Right kidney (tissue), 9 donors: ENCODE measurements at places on chromosomes 6 and 20.
A peak's percentile ranks its signal among the peaks of the same experiment; 100 is the strongest.

DNA sequence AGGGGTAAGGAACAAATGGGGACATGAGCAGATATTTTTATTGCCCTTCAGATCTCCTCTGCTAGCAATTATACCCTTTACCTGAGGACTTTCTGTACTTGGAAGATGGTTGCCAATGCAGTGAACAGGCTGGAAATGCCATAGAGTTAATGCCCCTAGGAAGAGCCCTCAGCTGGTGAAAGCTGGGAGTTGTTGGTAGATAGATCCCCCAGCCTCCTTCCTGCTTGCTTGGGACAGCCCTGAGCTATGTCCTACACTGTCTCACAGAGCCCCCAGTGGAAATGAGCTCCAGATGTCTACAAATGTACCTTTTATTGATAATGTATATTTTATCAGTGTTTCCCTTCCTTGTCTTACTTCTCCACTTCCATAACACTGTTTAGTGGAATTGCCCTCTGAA, 87.6 kb upstream of the PAK5 start:
- DNase-seq = no peak

DNA sequence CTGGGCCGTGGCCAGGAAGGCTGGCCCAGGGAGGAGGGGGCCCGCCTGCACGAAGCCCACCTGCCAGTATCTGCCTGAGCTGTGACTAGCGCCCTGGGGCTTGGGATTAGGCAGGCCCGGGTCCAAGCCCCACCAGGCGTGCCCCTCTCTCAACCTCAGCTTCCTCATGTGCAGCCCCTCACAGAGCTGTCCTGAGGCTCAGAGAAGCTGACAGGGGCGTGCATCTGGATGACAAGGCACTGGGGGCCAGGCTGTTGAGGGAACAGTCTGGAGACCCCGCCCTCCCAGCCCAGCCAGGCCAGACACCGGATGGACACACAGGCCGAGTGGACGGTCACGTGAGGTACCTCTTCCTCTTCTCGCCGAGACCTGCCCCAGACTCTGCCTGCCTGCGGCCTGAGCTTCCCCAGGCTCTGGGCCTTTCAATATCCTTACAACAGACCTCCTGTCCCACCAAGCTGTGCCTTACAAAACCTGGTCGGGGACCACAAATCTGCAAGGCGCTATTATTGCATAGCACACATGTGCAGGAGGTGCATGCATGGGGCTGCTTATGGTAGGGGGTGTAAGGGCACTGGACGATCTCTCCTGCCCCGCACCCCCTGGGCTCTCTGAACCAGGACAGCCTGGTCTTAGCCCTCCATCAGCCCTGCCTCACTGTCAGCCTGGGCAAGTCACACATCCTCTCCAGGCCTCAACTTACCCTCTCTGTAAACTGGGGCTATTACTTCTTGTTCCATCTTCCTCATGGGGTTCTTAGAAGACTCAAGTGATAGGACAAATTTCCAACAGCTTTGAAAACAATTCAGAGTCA, 20.0 kb downstream of the NOL4L start:
- DNase-seq = no peak

- DNase-seq = no peak
These were observed 154.6 kb downstream of the SASH1 start for GRCh38 chr6:148497257-148497656.

DNA sequence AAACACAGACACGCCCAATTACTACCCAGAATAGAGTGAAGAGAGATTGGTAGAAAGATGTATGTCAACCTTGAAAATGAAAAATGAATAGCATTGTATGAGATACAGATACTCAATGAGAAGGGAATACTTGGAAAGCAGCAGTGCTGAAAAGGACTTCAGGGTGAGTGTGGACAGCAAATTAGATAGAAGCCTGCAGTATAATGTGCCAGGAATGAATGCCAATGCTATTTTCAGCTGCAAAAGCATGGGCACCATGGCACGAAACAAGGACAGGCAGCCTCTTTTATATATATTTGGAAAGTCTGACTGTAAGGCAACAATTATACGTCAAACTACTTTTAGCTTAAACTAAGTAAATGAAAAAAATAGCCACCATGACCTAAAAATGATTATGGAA, 118.2 kb downstream of the PTCHD4 start:
- DNase-seq = no peak

- no peak for DNase-seq
These were observed 9.3 kb downstream of the RAET1E start for GRCh38 chr6:149888659-149889058.

DNA sequence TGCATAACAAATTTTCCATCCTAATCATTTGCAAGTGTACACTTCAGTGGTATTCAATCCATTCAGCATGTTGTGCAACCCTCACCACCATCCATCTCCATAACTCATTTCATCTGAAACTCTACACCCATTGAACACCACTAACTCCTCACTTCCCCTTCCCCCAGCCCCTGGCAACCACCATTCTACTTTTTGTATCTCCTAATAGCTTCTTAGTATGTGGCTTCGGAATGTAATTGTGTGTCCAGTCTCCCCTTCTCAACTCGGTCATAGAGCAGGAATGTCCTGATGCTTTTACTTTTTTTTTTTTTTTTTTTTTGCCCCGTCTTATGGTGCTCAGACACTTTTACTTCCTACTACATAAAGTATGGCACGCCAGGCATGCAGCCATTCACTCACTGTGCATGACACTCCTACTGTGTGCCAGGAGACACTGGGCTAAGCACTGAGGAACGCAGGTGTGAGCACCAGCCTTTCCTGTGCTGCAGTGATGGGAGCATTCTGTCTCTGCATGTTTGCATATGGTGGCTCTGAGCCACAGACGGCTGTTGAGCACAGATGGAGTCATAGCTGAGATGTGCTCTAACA, 15.3 kb downstream of the HCK start:
- DNase-seq = no peak

GRCh38 chr20:17807651-17808050, 107.9 kb downstream of the BANF2 start:
- no peak for DNase-seq

GRCh38 chr6:52160472-52161104, 25.6 kb upstream of the IL17A start:
- DNase-seq = no peak

DNA sequence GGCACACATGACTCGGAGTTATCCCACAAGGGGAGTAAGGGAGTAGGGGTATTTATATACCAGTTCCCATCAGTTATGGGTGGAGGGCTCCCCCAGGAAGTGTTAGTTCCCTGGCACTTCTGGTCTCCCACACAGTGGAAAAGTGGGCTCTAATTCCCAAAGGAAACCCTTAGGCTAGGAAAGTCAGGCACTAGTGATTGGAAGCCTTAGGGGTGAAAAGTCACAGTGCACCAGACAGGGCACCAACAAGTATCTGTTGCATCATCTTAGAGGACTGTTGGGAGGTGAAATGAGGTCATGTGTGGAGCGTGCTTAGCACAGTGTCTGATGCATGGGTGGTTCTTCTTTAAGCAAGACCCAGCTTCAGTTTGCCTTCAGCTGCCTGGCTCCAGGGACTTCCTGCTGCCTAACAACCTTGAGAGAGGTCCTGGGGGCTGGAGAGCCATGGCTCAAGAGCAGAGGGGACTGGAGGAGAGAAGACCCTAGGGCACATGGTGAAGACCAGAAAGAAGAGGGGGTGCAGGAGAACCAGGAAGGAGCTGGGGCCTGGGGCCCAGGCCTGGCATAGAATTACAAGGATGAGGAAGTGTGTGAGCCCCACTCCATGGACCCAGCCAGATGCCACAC, 7.5 kb upstream of the FOXP4 start:
- DNase-seq = no peak

- no peak for DNase-seq
These were observed 20.3 kb upstream of the SLA2 start for GRCh38 chr20:36666181-36666740.

- no peak for DNase-seq
These were observed 158.3 kb downstream of the EYA4 start for GRCh38 chr6:133399426-133399825.

GRCh38 chr20:63970714-63971431, 1.1 kb upstream of the ZNF512B start:
- DNase-seq = no peak

DNA sequence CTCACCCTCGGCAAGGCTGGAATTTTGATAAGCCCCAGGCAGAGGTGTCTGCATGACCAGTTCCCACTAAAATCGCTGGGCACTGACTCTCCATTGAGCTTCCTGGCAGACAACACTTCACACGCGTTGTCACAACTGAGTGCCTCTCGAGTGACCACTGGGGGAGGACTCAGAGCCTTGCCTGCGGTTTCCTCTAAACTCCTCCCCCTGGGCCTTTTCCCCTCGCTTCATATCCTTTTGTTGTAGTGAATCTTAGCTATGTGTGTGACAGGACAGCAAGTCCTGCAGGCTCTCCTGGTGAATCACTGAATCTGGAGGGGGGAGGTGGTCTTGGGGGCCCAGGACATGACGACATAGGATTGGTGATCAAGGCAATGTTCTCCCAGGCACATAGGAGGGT, 670.8 kb downstream of the PRKN start:
- DNase-seq = no peak

- DNase-seq = no peak
These were observed 344.2 kb downstream of the RFPL4B start for GRCh38 chr6:112691289-112691688.

DNA sequence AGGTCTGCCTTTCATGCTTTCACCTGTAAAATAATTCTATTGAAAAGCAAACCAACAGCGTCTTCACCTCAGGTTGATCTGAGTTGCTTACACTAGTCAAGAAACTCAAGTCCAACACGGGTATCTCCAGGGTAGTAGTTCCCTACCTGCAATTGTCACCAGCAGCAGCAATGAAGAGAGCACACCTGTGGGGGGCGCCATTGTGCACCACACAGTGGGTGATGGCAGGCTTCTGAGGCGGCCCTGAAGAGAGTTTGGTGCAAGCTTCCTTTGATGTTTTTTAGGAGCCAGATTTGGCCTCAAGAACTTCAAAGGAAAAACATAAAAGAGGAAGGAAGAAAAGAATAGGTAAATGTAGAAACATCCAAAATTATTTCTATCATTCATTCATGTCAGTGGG, 45.1 kb downstream of the KIAA0319 start:
- no peak for DNase-seq

- peak; percentile 57 for DNase-seq
These were observed 2.9 kb downstream of the TNNC2 start for GRCh38 chr20:45823949-45824835.
